ENCODE measurements at places on chromosomes 12 and 14. TPM values are rescaled to one million over a fixed set of nuclear protein-coding genes. Genes with fewer than 3 reads are reported as not detected.

TAS2R9 gene
- polyA plus RNA-seq, result not detected

EFS gene
- polyA plus RNA-seq, result 47.0 TPM

MSI1 gene
- 17.6 TPM for polyA plus RNA-seq

RFX4 gene
- polyA plus RNA-seq, result not detected

CCT2 gene
- 251 TPM for polyA plus RNA-seq

AHNAK2 gene
- 1.4 TPM for polyA plus RNA-seq

SLC25A21 gene
- polyA plus RNA-seq, result 2.8 TPM

RNASE7 gene
- polyA plus RNA-seq, result 0.18 TPM

OTUB2 gene
- 3.6 TPM for polyA plus RNA-seq

RAN gene
- polyA plus RNA-seq, result 627 TPM

RD3L gene
- polyA plus RNA-seq, result 0.19 TPM

HNF1A gene
- polyA plus RNA-seq, result 2.1 TPM
